Activated T-helper 1 cell treated with anti-CD3 and anti-CD28 coated beads, Interleukin-12 subunit alpha, Interleukin-12 subunit beta, Interleukin-2, Interleukin-4 antibody, amounts not matched to agents 30 ng/mL and 10 ng/mL and 1 ng/mL, durations not matched to agents 14 hours and 24 hours and 36 hours (primary cell): ENCODE measurements at places on chromosomes 11 and 22.

DNA sequence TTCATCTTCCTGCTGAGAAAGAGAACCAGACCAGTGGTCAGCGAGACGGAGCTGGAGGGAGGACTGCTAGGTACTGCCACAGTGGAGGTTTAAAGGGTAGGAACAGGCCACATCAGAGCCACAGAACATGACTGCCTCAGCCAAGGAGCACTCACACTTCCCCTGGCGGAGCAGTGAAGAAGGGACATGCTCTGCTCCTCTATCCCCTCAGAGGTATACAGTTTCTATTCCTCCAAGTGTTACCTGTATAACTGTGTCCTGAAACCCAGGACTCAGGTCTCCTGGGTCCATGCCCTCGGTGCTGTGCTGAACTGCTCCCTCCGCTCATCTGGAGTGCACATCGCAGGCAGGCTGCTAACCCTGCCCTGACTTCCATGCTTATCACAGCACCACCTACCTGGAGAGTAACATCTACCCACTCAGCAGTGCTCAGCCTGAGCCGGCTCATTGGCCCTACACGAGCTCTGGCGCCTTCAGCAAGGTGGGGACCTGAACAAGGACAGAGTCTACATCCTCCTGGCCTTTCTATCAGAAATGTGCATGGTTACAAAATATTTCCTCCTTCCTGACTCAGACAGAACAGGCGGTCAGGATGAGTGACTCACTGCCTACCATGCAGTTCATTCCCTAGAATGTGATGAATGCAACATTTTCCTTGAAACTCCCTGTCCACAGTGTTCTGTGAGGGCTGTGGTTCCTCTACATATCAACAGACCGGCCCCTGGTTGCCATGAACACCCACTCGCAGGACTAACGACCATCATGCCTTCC, 52.9 kb downstream of the C11orf58 start:
- DNase-seq, result no peak

DNA sequence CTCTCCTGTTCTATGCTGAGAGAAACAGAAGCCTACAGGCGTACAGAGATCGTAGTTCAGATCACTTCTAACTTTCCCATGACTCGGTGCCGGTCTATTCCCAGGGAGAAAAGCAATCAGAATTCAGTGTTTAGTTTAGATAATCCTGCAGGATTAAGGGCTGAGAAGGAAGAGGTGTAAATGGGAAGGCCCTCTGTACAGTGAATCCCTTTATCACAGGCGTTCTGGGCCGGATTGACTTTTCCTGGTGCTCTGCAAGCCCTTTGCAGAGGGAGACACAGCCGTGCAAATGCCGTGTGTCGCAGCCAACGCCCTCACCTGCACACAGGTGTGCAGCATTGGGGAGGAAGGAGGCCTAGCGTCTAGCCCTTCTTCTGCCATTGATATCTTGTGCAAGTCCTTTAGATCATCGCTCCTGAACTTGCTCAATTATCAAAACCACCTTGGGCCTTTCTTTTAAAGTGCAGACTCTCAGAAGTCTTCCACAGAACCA, 90.6 kb downstream of the DSCAML1 start:
- DNase-seq, result no peak

DNA sequence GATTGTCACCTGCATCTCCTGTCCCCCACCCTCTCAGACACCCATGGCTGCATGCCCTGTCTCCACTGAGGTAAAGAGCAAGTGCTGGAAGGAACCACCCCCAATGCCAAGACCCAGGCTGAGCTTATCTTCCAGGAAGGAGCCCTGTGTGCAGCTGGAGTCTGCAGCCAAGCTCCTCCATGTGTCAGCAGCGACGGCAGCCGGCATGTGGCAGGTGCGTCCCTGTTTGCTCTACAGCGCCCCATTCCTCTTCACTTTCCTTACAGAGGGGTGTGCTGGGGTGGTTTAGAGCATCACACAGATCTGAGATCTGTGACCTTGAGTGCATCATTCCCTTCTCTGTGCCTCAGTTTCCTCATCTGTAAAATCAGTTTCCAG, 7.7 kb upstream of the MN1 start:
- DNase-seq, result no peak

- DNase-seq, result no peak
These were observed 11.7 kb upstream of the UCP3 start for GRCh38 chr11:74020539-74020938.

DNA sequence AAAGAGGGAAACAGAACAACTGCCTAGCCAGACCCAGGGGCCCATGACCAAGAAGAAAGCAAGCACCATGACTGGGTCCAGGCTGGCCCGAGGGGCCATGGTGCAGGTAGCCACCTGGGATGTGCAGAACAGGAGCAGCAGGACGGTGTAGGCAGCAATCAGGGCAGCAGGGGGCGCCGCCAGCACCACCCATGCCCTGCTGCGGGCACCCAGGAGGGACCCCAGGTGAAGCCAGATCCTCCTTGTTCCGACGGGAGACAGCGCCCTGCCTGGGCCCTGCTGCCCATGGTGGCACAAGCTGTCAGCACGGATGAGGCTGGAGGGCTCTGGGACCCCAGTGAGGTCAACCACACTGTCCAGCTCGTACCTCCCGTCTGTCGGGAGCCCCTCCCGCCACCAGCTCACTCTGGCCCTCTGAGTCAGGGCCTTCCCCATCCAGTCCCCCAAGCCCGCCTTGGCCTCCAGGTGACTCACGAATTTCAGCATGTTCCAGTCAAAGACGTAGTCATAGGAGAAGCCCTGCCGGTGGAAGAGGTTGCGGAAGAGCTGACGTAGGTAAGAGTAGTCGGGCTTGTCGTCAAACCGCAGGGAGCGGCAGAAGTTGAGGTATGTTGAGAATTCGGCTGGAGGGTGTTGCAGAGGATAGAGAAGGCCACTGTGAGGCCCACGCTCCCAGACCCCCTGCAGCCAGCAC, 18.8 kb downstream of the CSNK1E start:
- DNase-seq, result no peak

GRCh38 chr11:59841514-59841913, 3.8 kb downstream of the CBLIF start:
- no peak for DNase-seq

DNA sequence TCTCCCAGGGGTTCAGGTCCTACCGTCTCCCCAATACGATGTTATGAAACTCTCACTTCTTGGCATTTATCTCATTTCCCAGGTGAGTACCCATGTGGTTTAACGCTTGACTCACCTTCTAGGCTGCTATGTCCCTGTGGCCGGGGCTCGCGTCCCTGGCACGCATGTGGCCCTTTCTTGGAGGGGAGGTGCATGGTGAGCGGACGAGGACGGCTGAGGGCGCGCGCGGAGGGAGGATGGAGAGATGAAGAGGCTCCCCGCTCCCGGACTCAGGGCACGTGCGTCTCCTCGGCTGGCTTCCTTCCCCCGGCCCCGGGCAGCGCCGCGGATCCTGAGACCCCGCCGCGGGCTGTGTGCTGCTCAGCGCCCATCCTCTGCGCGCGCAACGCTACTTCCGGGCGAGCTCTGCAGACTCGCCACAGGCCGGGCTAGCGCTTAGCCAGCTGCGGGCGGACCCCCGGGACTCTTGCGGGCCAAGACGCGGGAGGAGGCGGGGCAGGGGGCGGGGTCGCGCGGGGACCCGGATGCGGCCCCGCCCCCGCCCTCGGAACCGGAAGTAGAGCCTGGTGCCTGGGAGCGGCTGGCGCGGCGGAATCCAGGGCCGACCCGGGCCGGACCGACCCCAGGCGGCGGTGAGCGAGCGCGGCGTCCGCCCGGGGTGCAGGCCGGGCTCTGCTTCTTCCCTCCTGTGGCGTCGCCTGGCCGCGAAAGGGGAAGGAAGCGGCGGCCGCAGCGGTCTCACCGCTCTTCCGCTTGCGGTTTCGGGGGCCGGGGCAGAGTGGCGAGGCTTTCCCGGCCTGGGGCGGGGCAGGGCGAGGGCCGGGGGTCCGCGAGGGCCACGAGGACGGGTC, at the start of gene CTTN:
TSS of gene CTTN (plus strand) at position 547 of the 851 bp plus-strand sequence. CDS start 8,769 bp downstream, outside the sequence.
- DNase-seq, result peak; percentile 42

DNA sequence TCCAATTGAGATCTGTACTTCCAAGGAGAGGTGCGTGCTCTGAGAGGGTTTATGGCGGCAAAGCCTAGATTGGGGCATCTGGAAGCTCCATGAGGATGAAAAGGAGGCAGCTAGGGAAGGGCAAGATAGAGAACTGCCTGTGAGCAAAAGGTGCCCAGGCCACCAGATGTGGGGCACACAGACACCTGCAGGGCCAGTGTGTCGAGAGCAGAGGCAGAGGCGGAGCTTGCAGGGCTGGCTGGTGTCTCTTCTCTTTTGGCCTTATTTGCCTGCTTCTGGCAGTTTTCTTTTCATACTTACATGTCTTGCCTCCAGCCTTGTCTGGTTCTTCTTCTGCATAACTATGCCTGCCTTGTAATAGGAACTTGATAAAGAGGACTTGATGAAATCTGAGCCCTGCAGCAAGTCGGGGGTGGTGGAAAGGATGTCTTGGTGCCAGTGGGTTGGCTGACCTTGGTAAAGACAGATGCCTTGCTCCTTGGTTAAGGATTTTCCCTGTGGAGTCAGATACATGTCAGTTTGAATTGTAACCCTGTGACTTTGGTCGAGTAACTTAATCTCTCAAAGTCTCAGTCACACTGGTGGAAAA, 680.3 kb downstream of the NTM start:
- no peak for DNase-seq

- no peak for DNase-seq
These were observed 11.6 kb downstream of the ARRB1 start for GRCh38 chr11:75339685-75340409.

DNA sequence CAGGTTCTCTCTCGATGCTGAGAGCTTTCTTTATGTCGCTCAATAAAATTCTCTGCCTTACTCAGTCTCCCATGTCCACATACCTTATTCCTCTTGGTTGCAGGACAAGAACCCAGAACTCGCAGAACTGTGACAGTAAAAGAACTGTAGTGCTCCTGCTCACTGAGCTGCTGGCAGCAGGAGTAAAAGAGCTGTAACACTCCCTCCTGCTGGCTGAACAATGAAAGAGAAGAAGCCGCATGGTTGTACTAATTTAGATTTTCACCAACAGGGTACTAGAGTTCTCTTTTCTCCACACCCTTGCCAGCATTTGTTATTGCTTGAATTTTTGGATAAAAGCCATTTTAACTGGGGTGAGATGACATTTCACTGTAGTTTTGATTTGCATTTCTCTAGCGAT, 433.2 kb downstream of the GUCY1A2 start:
- no peak for DNase-seq

DNA sequence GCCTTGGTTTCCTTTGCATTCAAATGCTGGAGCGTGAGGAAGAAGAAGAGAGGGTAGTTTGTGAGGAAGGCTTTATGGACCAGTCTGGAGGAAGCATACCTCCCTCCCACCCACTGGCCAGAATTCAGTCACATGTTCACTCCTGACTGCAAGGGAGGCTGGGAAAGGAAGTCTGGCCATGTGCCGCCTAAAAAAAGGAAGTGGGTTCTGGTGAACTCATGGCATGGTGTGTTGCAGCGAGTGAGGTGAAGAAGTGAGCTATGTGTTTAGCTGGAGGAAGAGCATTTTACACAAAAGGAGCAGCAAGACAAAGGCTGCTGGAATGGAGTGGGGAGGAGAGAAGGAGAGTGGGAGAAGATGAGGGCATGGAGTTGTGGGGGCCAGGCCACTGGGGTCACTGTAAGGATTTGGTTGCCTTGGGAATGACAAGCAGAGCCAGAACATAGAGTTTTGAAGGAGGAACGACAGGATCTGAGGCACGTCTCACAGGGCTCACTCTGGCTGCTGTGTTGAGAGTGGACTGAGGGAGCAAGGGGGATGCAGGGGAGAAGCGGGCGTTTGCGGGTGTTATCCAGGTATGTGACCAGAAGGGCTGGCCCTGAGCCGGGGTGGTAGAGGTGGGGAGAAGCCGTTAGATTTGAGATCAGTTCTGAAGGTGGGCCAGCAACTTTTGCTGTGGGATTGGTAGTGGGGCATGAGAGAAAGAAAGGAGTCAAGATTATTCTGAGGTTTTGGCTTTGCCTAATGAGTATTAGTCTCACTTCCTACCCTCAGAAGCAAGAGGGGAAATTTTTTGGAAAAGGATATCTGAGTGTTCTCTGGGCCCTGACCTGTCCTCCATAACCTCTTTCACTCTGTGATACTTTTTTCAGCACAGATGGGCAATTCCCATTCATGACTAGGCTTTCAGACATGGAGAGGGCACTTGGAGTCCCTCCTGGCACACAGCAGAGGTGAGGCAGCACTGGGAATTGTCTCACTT, 26.4 kb downstream of the BMAL1 start:
- no peak for DNase-seq

GRCh38 chr22:23216461-23217170, 36.3 kb downstream of the BCR start:
- peak; percentile 42 for DNase-seq

DNA sequence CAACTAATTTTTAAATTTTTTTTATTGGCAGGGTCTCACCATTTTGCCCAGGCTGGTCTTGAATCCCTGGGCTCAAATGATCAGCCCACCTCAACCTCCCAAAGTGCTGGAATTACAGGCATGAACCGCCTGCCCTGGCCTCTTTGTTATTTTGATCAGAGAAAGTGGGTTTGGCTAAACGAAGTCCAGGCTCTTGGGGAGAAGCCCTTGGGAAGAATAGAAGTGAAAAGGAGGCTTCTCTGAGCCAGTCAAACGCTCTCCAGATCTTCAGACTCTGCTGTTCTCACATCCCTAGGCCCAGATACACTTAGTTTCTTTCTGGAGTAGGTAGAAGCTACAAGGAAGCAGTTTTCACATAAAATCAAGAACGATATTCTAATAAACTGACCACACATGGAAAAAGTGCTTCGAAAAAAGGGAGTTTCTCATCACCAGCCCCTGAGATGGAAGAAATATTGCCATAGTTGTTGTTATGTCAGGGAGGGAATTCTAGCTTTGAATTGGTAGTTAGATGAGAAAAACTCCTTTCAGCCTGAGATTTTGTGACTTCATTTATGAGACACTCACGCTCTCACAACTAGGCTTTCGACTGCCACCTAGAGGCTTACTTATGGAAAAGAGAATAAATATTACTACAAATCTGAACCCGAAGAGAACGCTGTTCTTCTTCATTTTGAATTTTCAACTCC, 41.7 kb upstream of the AQP11 start:
- DNase-seq, result peak; percentile 8

DNA sequence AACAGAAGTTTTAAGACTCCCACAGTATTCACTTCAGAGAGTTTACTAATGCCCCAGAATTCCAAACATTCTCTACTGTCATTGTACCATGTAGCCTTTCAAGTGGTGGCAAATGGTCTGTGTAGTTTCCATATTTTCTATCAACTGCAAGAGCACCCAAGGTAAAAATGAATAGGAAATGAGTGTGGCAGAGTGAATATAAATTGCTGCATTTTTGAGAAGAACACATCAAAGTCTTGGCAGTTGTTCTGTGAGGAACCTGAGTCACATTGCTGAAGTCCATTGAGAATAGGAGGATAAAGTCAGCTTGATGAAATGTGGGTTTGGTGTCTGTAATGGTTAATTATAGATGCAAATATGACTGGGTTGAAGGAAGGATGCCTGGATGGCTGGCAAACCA, 193.6 kb downstream of the AASDHPPT start:
- DNase-seq, result no peak

DNA sequence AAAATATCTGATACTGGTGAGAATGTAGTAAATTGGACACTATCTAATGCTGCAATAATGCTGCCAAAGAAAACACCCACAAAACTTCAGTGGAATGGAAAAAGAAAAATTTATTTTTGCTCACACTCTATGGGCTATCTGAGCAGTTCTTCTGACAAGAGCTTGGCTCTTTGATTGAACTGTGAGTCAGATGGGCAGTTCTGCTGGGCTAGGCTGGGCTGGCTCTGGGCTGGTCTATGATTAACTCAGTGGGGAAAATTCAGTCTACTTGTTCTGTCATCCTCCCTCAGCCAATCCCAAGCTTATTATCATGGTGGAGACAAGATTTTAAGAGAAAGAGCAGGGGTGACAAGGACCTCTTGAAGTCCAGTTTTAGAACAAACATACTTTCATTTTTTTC, 1404.8 kb downstream of the LRRC4C start:
- DNase-seq, result no peak
